ENCODE measurements at places on chromosomes 2 and 18.
A peak's percentile ranks its signal among the peaks of the same experiment; 100 is the strongest.

GRCh38 chr2:178455947-178456346, 4.8 kb downstream of the PJVK start:
- DNase-seq, result no peak

DNA sequence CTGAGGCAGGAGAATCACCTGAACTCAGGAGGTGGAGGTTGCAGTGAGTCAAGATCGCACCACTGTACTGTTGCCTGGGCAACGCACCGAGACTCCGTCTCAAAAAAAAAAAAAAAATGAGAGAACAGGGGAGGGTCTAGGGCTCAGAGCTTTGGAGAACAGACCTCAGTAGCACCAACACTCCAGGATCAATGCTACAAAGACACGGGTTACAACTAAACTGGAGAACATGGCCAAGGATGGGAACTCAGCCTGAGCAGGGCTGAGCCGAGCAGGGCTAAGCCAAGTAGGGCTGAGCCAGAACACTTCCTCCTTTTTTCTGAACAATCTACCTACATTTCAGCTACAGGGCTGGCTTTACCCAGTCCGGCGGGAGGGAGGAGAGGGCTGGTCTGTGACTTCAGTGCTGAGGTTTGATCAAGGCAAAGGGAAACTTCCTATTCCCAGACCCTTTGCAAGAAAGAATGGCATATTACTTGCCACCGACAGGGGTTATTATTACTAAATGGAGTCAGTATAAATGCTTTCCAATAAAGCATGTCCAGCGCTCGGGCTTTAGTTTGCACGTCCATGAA, 2.9 kb upstream of the CASP8 start:
- peak; percentile 79 for DNase-seq

DNA sequence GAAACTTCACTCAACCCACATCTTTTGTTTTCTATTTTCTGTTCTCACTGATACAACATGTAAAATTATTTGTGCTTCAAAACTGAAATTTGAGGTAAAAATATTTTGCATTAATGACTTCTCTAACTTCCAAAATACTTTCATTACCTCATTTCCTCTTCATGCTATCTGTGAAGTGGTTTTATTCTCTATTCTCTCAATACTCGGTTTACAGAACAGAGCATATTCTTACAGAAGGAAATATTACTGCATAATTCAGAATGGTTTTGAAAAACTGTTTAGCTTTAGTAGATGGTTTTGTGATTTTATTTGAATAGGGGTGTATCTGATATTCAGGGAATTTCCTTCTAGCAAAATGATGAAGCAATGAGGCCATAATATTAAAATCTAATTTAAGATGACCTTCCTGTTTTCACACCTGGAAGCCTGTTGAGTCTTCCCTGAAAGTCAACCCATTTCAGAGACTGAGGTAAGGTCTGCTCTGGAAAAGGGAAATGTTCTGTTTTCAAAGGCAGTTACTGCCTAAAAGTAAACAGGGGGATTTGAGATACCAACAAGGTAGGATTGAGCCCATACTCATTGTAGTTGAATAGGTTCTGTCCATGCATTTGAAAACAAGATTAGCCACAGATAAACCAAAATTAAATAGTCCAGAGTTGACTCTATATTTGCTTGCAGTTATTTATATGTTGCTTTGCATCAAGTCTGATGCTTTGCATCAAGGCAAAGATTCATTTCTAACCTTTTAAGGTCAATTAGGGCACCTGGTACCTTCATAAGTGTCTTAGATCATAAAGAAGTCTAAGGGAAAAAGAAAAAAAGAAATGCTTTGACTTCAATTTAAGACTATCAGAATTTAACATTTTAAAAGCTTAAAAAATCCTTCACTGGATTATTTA, 50.8 kb upstream of the PEX13 start:
- DNase-seq, result no peak

GRCh38 chr2:179562330-179562885, 297.8 kb upstream of the SESTD1 start:
- no peak for DNase-seq

DNA sequence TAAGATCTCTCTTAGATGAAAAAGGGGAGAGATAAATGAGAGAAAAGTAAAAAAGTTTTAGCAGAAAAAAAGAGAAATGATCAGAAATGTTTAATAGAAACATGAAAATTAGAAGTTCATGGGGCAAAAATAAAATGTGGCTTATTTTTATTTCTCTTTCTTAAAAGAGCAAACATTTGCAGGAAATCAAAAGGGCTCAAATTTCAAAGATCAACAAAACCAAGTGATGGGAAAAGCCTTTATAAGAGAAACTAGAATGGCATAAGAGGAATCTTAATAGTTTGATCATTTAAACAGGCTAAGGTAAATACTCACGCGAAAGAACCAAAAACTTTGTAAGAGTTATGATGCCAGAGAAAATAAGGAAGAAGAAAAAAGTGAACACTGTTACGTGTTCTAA, 23.3 kb upstream of the DAW1 start:
- DNase-seq, result no peak

DNA sequence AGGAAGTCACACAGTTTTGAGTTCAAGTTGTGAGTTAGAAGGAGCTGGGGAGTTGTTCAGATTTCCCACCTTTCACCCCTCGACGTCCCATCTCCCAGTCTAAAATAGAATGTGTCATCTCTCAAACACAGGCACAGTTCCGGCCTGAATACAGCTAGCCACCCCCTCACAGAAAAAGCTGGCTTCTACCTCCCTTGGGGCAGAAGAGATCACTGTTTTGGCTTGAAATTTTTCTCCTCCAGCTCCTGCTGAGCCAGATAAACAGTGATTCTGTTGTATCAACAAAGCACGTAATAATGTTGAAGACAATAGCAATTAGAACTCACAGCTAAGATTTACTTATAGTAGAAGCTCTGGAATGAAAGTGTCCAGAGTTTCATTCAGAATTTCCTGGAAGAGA, 74.7 kb downstream of the KIAA2012 start:
- no peak for DNase-seq

DNA sequence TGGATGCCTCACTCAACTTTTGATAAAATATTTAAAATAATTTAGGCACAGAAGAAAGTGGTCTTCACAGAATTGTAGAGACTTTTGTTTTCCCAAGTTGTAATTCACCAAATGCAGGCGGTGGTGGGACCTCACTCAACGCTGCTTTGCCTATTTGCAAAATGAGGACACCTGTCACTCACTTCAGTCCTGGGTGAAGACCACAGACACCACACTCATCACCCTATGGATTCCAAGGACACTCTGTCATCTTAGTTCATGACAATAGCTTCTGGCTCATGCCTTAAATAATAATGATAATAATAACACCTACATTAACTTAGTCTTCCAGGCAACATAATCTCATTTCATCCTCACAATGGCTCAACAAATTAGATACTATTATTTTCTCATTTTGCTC, 234.4 kb downstream of the RNF152 start:
- DNase-seq, result no peak

GRCh38 chr2:98037666-98038336, 42.1 kb upstream of the TMEM131 start:
- no peak for DNase-seq

DNA sequence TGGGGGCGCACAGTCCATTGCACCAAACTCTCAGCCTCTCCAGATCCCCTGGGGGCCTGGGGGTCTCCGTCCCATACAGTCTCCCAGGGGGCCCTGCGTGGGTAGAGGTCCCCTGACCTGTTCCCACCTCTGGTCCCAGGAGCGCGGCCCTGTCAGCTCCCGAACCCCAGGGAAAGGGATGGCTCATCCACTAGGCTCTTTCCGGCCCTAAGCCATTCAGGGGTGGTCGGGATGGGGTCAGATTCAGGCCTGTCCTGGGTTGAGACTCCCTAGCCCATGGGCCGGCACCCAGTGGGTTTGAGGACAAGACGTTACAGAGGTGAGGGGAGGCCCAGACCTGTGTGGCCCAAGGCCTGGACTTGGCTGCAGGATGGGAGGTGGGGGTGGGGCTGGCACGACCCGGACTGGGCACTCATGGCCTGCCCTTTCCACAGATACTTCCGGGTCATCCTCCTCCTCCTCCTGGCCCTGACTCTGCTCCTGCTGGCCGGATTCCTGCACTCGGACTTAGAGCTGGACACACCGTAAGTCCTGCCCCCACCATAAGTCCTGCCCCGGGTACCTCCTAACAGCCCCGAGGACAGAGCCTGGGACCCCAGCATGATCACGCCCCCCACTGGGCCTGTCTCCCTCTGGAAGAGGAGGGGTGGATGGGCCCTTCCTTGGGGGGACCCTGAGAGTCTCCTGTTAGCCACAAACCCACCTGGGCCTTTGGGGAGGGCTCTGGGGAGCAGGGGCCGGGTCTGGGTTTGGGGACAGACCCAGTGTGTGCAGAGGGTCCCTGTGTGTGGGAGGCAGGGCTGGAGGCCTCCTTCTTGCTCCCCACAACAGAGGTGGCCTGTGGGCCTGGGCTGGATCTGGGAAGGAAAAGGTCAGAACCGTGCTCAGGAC, 10.1 kb upstream of the NEU4 start:
- peak; percentile 53 for DNase-seq

GRCh38 chr2:26318950-26319349, 27.0 kb upstream of the SELENOI start:
- no peak for DNase-seq

DNA sequence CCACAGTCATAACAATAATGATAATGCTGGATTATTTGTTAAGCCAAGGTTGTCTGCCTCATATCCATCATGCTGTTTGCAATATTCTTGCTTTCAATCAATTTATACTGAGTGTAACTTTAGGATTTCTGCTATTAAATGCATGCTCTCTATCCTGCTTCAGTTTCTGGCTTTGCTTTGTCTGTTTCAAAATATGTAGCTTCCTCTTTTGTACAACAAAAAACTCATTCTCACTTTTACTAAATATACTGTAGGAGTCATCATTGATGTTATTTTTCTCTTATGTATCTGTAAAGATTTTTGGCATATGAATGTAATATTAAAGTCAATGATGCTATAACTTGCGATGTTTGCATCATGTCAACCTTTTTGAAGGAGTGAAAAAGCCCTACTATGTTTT, 149.3 kb downstream of the GPD2 start:
- DNase-seq, result no peak

GRCh38 chr2:233165895-233166661, 85.4 kb upstream of the ATG16L1 start:
- DNase-seq, result peak; percentile 69

- no peak for DNase-seq
Observed at GRCh38 chr2:7612969-7613368, 695.8 kb downstream of the RNF144A start.

GRCh38 chr18:34838669-34839068, 128.6 kb downstream of the DTNA start:
- no peak for DNase-seq

GRCh38 chr18:50628533-50628905, 68.6 kb downstream of the MAPK4 start:
- no peak for DNase-seq
